A549 treated with ZK216348 at 1 μM for 4 hours (cell line): ENCODE measurements at places on chromosomes 12 and 14. TPM values are rescaled to one million over a fixed set of nuclear protein-coding genes. Genes with fewer than 3 reads are reported as not detected.

Gene LALBA
- total RNA-seq: not detected in 5 replicates

Gene TULP3
- 18.1 to 21.4 TPM (median 20.3 TPM) in 5 replicates for total RNA-seq

Gene TPPP2
- not detected in 5 replicates for total RNA-seq

Gene VDR
- 2.5 to 3.2 TPM (median 2.8 TPM) in 5 replicates for total RNA-seq

Gene GCN1
- total RNA-seq: 35.4 to 61.7 TPM (median 60.1 TPM) in 5 replicates

Gene PLBD2
- 22.3 to 42.1 TPM (median 34.4 TPM) in 5 replicates for total RNA-seq

Gene WASHC4
- total RNA-seq: 19.4 to 25.4 TPM (median 23.8 TPM) in 5 replicates

Gene OTUB2
- 3.1 to 4.8 TPM (median 3.8 TPM) in 5 replicates for total RNA-seq

Gene TAS2R43
- not detected in 5 replicates for total RNA-seq

Gene NTF3
- total RNA-seq: not detected in 5 replicates

Gene M6PR
- 143 to 199 TPM (median 162 TPM) in 5 replicates for total RNA-seq

Gene MLXIP
- 21.5 to 53.9 TPM (median 39.5 TPM) in 5 replicates for total RNA-seq

Gene UNC119B
- total RNA-seq: 22.6 to 30.1 TPM (median 26.6 TPM) in 5 replicates

Gene TAS2R14
- total RNA-seq: 0.47 to 0.77 TPM (median 0.56 TPM) in 5 replicates

Gene ERP27
- total RNA-seq: not detected in 5 replicates

Gene NOXRED1
- total RNA-seq: 0.26 TPM in 1 of 5 replicates, not detected in the others

Gene MYH7
- not detected in 5 replicates for total RNA-seq

Gene CFAP73
- total RNA-seq: 0.20 TPM in 1 of 5 replicates, not detected in the others

Gene ACSM4
- total RNA-seq: not detected in 5 replicates

Gene MYBPC1
- not detected in 5 replicates for total RNA-seq

Gene KRT85
- not detected in 5 replicates for total RNA-seq

Gene NAV3
- total RNA-seq: 7.9 to 13.7 TPM (median 12.4 TPM) in 5 replicates

Gene ZNF410
- total RNA-seq: 42.3 to 57.3 TPM (median 44.2 TPM) in 5 replicates

Gene ITFG2
- 11.9 to 19.2 TPM (median 18.4 TPM) in 5 replicates for total RNA-seq

Gene IGFBP6
- total RNA-seq: 122 to 254 TPM (median 227 TPM) in 5 replicates

Gene HCAR3
- 0.06 to 0.14 TPM (median 0.11 TPM) in 3 of 5 replicates, not detected in the others for total RNA-seq

Gene BCL7A
- 9.3 to 13.2 TPM (median 11.3 TPM) in 5 replicates for total RNA-seq

Gene LRRK2
- total RNA-seq: 1.2 to 2.4 TPM (median 1.6 TPM) in 5 replicates

Gene GPR84
- not detected in 5 replicates for total RNA-seq

Gene GPD1
- total RNA-seq: 0.07 to 0.52 TPM (median 0.12 TPM) in 4 of 5 replicates, not detected in the other

Gene SMIM41
- not detected in 5 replicates for total RNA-seq

Gene PTPN11
- 37.7 to 65.2 TPM (median 57.9 TPM) in 5 replicates for total RNA-seq

Gene GALNT9
- total RNA-seq: 2.2 to 6.4 TPM (median 5.7 TPM) in 5 replicates

Gene TSPAN31
- 14.4 to 21.6 TPM (median 17.4 TPM) in 5 replicates for total RNA-seq

Gene EMP1
- total RNA-seq: 123 to 176 TPM (median 156 TPM) in 5 replicates

Gene ZBTB1
- total RNA-seq: 18.3 to 23.8 TPM (median 20.7 TPM) in 5 replicates

Gene ACVRL1
- total RNA-seq: 0.05 TPM in 1 of 5 replicates, not detected in the others

Gene P2RX2
- not detected in 5 replicates for total RNA-seq

Gene ERBB3
- total RNA-seq: 1.0 to 3.4 TPM (median 1.7 TPM) in 5 replicates

Gene KRT4
- 1.7 to 4.0 TPM (median 2.7 TPM) in 5 replicates for total RNA-seq

Gene TAS2R13
- not detected in 5 replicates for total RNA-seq

Gene POTEG
- total RNA-seq: not detected in 5 replicates

Gene MYF5
- not detected in 5 replicates for total RNA-seq

Gene INHBE
- 0.07 to 0.11 TPM in 2 of 5 replicates, not detected in the others for total RNA-seq

Gene PTHLH
- total RNA-seq: 17.6 to 22.9 TPM (median 19.5 TPM) in 5 replicates

Gene B4GALNT1
- 27.2 to 51.6 TPM (median 49.2 TPM) in 5 replicates for total RNA-seq

Gene BEST3
- 0.63 to 1.8 TPM (median 1.1 TPM) in 5 replicates for total RNA-seq

Gene C3AR1
- not detected in 5 replicates for total RNA-seq

Gene TRPV4
- 0.07 to 0.18 TPM (median 0.09 TPM) in 5 replicates for total RNA-seq

Gene RPS6KA5
- total RNA-seq: 2.5 to 4.8 TPM (median 4.4 TPM) in 5 replicates

Gene GYS2
- 0.05 to 0.15 TPM (median 0.09 TPM) in 3 of 5 replicates, not detected in the others for total RNA-seq

Gene FMNL3
- 1.2 to 2.3 TPM (median 1.9 TPM) in 5 replicates for total RNA-seq

Gene PARP11
- total RNA-seq: 1.7 to 3.1 TPM (median 2.7 TPM) in 5 replicates

Gene TCL1B
- not detected in 5 replicates for total RNA-seq

Gene CDKN1B
- 12.7 to 20.2 TPM (median 19.3 TPM) in 5 replicates for total RNA-seq

Gene DCN
- total RNA-seq: not detected in 5 replicates
